ENCODE measurements at places on chromosomes 16 and 17. TPM values are rescaled to one million over a fixed set of nuclear protein-coding genes. Genes with fewer than 3 reads are reported as not detected.

DNA sequence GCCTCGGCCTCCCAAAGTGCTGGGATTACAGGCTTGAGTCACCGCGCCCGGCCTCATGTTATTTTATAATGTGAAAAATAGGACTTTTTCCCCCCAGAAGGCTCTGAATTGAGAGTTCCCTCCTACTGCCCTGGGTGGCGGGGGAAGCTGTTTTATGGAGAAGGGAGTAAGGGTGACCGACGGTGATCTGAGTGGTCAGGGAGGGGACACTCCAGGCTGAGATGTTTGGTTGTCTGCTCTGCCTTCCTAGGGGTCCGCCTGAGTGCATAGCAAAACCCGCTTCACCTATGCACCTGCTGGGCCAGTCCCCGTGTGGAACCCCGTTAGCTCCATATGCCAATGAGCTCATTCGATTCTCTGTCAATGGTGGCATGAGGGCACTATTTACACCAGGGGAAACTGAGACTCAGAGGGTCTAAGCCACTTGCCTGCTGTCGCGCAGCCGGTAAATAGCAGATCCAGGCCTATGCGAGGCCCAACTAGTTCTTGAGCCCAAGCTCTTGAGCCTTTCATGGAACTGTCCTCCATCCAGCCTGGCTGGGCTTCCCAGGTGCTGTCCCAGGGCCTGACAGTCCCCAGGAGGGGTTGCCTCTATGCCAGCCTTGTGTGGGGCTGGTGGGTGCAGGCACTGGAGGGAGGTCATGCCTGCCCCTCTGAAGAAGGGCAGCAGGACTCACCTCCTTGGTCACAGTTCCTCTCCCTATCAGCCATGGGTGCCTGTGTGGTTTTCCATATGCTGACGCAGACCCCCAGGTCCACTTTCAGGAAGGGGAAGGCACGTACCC lies 1.7 kb upstream of the GJD3 start:
- DNase-seq = no peak

FOXN1 gene
- not detected for polyA plus RNA-seq

DNA sequence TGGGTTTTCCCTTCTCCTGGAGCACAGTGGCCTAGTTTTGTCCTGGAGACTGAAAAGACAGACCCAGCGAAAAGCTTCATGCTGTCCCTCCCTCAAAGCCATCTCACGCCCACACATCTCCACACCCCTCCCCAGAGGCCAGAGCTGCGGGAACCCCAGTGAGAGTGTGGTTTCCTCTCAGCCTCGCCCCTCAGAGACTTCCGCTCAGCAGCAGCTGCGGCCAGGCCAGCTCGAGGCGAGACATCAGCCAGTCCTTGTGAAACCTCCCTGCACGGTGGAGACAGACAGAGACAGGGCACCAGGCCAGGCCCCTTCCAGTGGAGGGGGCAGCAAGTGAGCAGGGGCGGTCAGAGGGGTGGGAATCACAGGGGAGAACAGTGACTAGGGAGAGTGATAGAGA lies 77.0 kb upstream of the TNRC6C start:
- no peak for DNase-seq

GRCh38 chr17:47989700-47990099 lies 18.8 kb downstream of the CDK5RAP3 start:
- no peak for DNase-seq

- DNase-seq = no peak
These were observed 40.5 kb downstream of the OTOA start for GRCh38 chr16:21704266-21704665.

GRCh38 chr16:2048116-2048543 lies 345 bp downstream of the TSC2 start:
- no peak for DNase-seq

DNA sequence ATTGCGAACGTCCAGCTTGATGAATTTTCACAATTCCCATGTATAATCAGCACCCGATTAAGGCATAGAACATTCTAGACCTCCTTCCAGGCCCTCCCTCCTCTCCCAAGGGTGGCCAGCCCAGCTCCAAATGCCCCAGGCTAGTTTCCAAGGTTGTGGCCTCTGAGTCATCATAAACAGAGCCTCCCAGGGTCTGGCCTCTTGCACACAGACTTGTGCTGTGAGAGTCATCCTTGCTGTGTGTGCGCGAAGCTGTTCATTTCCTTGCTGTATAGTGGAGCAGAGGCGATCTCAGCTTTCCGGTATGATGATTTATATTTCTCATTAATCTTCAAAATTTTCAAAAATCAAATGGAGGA lies 20.5 kb upstream of the JPH3 start:
- no peak for DNase-seq

DNA sequence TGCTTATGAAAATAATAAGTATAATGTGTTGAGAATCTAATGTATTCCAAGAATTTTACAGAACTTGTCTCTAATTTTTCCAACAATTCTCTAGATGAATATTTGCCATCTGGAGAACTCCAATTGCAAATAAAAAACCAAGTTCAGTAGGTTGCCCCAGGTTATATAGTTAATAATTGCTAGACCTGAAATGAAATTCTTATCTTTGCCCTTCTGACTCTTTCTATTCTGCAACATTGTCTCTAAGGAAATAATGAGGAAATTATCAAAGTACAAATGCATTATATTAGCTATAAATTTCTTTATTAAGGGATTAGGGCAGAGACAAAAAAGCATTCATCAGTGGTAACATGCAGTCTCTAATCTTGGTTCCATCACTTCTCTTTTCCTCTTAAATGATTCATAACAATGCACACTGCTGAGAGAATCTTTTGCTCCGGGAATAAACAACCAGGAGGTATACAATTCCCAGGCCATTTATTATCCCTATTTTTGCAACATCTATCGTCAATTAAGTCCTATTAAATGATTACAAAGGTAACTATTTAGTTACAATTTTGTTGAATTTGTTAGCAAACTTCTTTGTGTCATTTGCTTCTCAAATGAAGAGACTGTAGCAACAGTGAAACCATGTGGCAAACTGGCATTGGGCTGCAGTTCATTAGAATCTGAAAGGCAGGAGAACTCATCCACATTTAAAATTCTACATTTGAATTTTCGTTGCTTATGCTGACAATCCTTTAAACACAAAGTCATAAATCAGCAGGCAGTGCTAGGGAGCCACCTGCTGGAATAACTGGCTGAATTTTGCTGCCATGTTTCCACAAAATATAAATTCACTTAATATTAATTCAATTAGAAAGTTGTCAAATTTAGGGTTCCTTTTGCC lies 349.6 kb downstream of the KIF2B start:
- no peak for DNase-seq
